ENCODE measurements at places on chromosomes 16 and 17.

DNA sequence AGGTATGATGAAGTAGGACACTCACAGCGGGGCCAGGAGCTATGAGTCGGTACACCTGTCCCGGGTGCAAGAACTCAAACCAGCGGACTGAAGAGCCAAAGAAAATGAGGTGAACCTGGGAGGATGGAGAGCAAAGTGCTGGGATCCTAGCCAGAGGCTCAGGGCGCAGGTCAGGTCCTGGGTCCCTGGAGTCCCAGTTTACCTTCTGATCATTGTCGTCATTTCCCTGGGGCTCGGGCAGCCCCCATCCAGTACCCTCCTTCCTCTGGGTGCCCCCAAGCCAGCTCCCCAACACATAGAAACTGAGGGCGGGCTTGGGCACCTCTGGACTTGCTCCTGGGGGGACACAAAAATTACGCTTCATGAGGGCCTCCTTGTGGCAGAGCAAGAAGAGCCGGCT, 16.2 kb downstream of the CTC1 start:
- DNase-seq = no peak

- DNase-seq = peak; percentile 35
Measured at GRCh38 chr16:48451323-48451722, 66.1 kb upstream of the SIAH1 start.

DNA sequence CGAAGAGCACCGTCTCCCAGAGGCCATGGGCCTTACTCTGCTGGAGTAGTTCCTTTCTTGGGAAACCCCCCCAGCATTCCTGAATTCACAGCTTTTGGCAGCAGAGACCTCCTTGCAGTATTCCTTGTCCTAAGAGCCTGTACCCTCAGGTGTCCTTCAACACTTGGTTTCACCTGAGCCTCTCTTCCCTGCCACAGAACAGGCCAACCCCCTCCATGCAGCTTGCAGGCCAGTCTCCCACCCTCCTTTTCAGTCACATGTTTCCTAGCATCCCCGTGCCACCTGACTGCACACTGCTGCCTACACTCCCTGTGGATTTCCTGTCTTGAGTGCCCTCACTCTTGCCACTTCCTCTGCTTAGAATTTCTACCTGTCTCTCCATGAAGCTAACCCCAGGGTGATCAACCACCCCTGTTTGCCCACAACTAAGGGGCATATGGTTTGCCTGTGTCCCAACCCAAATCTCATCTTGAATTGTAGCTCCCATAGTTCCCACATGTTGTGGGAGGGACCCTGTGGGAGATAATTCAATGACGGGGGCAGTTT, 65.5 kb downstream of the DYNLRB2 start:
- no peak for DNase-seq

GRCh38 chr17:7204336-7204735, 15.3 kb downstream of the DLG4 start:
- no peak for DNase-seq

- DNase-seq = no peak
Measured at GRCh38 chr16:2519711-2520080, 475 bp upstream of the AMDHD2 start.

DNA sequence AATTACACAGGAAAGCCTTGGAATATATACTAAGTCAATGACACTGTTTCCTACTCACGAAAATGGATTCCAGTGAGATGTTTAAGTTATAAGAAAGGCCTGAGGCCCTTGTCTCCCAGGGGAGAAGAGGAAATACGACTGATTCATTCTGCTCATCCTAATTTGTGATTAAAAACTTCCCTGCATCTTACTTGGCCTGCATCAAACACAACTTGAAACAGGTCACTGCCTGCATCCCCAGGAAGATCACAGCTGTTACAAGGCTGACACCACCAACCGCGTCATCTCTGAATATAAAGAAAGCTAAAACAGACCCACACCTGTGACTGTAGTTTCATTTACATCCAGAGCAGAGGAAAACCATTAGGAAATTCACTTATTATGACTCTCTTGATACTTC, 121.9 kb downstream of the DNAH3 start:
- DNase-seq = no peak

- no peak for DNase-seq
Measured at GRCh38 chr16:68665501-68665900, 20.4 kb downstream of the CDH3 start.

DNA sequence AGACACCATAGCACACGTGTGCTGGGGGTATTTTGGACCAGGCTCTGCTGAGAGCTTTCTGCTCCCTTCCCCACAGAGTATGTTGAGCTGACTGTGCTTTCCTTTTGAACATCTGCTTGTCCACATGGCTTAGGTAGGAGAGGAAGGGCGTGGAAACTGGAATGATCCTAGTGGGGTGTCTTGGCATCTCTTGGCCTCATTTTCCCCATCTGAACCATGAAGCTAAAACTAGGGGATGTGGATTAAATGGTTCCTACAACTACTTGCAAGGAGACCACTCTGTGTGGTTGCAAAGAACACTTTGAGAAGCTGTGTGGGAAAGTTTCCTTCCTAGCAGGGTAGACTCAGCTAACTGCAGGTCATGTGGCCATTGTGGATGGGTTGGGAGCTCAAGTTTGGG, 6.7 kb upstream of the NLRC5 start:
- DNase-seq = no peak

DNA sequence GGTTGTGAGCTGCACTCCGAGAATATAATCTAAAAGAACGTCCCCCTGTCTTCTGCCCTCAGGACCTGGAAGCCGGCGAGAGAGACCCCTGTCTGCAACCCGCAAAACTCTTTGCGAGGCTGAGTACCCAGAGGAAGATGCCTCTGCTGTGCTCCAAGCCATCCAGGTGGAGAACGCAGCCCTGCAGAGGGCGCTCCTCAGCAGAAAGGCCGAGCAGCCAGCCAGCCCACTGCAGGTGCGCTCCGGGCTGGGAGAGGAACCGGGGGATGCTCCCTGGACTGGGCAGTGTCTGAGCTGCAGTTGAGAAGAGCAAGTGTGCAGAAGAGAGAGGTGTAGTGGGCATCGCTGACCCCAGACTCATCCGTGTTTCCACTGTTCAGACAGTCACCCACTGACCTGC, 148.3 kb downstream of the KATNIP start:
- no peak for DNase-seq

DNA sequence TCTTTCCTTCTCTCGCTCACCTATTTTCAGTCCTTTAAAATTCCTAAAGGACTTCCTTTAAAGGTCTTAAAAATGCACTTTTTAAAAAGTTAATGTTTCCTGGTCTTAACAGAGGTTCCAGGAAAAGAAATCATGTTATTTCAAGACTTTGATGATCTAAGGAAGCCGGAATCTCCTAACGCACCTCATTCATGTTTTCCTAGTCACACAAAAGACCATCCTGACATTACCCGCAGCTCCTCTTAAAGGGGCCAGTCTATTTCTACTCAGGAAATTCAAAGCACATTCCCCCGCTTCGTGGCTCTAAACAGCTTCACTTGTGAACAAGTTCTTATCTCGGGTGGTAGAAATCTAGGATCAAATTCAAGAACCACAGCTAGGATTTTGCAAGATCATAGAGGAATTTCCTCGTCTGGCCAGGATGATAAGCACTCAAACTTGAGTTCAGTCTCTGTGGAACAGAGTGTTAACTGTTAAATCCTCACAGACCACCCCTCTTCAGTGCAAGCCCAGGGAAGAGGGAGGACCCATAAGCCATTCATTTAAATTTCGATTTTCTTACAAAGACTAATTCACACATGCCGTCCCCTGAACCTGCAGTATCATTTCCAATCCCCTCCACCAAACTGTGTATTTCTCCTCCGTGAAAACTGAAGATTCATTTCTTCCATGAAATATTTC, 137.1 kb upstream of the AXIN2 start:
- no peak for DNase-seq

DNA sequence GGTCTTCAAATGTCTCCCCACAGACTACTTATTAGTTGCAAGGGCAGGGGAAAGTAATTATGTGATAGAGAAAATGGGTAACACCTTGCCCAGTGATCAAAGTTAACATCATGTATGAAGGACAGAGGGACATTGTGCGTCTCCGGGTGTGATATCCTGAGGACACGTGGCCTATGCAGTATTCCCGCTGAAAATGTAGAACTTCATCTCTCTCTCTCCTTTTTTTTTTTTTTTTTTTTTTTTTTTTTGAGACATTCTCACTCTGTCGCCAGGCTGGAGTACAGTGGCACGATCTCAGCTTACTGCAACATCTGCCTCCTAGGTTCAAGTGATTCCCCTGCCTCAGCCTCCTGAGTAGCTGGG, 7.9 kb upstream of the CUEDC1 start:
- DNase-seq = no peak

GRCh38 chr16:12413393-12413792, 390.3 kb downstream of the CPPED1 start:
- DNase-seq = no peak

DNA sequence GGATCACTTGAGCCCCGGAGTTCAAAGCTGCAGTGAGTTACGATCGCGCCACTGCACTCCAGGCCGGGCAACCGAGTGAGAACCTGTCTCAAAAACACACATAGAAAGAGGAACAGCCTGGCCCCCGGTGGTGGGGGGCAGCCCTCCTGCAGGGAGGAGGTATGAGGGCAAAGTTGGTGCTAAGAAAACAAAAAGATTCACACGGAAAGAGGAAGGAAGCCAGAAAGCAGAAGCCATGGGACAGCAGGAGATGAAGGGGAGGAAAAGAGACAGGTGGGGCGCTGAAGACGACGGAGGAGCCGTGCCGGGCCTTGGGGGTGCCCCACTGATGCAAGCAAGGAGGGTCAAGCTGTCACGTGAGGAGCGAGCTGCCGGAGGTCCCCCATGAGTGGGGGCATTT, 8.2 kb upstream of the C16orf74 start:
- DNase-seq = no peak

GRCh38 chr16:87271256-87271655, 45.9 kb downstream of the C16orf95 start:
- no peak for DNase-seq

DNA sequence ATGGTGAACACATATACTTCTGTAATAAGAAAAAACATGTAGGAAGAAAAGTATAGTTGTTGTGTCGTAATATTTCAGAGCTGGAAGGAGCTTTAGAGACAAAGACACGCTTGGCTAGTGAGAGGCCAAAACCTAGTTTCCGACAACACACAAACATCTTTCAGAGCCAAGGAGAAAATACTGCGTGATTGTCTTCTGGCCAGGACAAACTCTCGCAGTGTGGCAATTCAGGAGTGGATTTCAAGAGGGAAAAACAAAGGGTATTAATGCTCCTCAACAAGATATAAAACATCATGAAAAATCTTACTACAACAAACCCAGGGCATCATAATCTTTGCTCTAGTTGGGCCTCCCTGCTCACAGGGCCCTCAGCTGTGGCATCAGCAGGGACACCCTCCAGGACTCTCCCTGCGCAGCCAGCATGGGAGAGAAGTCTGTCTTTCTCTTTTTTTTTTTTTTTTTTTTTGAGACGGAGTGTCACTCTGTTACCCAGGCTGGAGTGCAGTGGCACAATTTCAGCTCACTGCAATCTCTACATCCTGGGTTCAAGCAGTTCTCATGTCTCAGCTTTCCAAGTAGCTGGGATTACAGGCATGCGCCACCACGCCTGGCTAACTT, 66.4 kb downstream of the CYB5B start:
- DNase-seq = no peak

DNA sequence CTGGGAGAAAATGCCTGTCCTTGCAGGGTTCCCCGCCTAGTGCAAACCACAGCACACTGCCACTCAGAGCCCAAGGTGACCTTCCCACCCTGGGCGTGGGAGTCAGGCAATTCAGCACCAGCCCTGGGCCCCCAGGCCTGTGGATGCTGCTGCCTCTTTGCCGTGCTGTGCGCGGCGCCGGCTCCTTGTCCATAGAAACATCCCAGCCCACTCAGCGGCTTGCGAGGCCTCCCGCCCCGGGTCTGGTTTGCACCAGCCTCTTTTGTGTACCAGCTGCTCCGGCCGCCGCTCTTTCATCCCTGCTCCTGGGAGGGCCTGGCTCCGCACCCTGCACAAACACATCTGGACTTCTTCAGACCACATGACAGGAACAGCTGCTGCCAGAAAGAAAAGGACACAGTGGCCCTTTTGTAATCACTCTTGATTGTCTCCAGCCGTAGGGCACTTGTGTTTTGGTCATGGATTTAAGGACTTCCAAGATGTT, 75.4 kb upstream of the SDK2 start:
- DNase-seq = no peak

DNA sequence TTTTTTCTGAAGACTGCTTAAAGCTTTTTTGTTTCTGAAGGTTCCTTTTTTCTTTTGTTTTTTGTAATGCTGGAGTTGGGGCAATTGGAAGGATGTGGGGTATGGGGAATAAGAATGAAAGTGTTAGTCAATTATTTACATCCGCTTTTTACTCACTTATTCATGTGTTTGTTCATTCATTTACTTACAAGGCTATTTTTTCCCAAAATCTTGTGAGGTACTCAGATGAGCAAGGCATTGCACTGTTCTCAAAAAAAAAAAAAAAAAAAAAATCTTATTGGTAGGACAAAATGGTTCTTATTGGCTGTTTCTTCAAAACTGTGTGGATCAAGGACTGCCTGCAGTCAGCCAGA, 55.7 kb downstream of the PLD6 start:
- no peak for DNase-seq

DNA sequence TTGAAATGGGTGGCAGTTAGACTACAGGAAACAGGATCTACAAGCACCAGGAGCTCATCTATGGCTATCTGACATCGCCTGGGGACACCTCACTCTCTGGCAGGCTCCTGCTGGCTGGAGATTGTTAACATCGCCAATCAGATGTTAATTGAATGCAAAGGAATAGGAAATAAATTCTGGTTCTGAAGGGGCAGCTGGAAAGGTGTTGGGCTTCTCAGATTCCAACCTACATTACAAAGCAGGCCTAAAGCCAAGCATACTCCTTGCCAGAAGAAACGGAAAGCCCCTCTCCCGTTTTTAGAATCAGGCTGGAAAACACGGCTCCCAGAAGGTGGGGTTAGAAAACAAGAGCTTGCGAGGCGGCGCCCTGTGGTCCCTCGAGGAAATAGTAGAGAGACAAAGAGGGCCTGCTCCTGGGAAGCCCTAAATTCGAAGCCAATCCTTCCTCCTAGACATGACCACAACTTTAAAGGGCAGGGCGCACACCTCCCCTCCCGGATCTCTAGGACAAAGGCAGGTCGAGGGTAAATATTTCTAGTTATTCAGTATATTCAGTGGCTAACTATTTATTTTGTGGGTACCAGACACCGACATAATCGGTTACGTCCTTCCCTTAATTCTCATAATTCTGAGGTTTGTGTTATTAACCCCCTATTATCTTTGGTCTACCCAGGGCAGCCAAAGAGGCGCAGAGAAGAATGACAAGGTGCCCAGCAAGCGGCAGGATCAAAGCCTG, 763 bp upstream of the TOM1L1 start:
- DNase-seq = no peak

DNA sequence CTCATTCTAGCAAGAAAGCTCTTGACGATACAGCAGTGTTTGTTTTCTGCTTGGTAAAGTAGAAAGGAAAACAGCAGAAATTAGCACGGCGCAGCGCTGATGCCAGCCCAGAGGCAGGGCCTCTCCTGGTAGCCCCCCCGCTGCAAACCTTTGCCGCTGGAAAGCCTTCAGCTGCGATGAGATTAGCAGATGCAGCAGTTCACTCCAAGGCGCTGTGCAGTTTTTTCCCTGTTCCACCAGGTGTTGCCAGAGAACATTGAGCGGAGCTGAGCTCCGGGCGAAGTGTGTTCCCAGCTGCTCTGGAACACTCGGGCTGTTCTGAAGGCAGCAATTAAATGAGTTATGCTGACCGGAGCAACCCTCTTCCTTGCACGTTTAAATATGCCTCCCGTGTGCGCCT, 72.5 kb downstream of the RBFOX1 start:
- no peak for DNase-seq
